Motor neuron (in vitro differentiated cells): ENCODE measurements at places on chromosomes 5 and 9. TPM values are rescaled to one million over a fixed set of nuclear protein-coding genes. Genes with fewer than 3 reads are reported as not detected.

Gene TAS2R1
- 0.17 and 0.23 TPM in 2 replicates for total RNA-seq

Gene C5orf52
- not detected in 2 replicates for total RNA-seq

Gene CTSV
- 0.69 and 0.92 TPM in 2 replicates for total RNA-seq

Gene ALDOB
- not detected in 2 replicates for total RNA-seq

Gene HARS1
- 102 and 103 TPM in 2 replicates for total RNA-seq

Gene UNC13B
- 53.4 and 56.5 TPM in 2 replicates for total RNA-seq

Gene NME5
- total RNA-seq = 5.7 and 6.3 TPM in 2 replicates

Gene MLANA
- total RNA-seq = 0.38 and 0.65 TPM in 2 replicates

Gene TUT7
- total RNA-seq = 21.3 and 21.7 TPM in 2 replicates
